ENCODE measurements at places on chromosomes 7 and 10.

DNA sequence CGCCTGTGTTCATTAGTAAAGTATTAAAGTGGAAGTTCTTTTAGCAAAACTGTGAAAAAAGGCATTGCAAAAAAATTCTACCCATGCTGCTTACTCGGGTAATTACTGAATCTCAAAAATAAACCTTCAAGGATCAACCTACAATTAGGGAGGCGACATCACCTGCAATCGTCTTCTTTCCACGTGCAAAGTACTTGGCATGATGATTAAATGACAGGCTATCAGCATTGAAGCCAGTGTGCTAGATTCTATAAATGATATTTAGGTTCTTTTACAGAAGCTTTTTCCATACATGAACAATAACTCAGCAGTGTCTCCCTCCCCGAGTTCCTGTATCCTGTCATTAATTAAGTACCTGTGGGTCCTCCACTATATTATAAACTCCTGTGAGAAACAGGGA is 105.8 kb downstream of the SFMBT2 start:
- no peak for DNase-seq

DNA sequence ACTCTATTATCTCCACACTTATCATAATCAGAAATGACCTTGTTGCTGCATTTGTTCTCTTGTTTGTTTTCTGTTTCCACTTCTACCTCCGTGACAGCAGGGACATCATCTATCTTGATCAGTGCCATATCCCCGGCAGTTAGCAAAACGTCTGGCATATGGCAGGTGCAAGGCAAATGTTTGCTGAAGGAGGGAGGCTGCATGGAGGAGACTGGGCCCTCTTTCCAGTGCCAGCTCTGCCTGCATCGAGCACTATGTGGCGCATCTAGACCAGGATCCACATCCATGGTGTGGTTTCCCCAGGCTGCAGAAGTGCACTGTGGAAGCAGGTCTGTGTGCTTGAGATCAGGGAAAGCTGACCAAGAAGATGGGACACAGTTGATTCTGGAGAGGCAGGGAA is 181.2 kb downstream of the KCNMA1 start:
- DNase-seq = no peak

DNA sequence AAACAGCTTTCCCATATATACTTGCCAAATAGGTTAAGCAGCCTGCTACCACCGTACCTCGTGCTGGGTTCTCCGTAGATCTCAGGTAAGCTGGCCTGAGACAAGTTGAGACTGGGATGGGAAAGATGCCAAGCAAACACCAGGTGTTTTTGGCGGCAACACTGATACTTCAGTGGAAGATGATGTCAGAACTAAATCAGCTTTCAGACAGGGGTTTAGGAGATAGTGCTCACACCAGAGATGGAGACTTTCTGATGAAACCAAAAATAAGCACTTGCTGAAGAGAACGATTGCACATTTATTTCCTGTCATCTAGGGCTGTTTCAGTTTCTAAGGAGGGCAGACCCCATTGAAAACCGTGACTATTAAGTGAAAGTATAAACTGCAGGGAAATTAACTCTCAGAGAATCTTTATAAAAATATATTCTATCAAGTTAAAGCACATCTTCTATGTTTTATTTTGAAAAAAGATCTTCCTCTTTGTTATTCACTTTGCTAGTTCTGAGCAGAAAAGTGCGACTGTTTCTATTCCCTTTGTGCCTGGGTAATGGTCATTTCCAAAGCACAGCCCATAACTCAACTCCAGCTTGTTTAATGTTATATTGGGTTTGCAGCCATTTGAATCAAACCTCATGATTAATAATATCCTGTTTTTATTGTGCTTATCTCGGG is 149.9 kb downstream of the CPED1 start:
- no peak for DNase-seq

DNA sequence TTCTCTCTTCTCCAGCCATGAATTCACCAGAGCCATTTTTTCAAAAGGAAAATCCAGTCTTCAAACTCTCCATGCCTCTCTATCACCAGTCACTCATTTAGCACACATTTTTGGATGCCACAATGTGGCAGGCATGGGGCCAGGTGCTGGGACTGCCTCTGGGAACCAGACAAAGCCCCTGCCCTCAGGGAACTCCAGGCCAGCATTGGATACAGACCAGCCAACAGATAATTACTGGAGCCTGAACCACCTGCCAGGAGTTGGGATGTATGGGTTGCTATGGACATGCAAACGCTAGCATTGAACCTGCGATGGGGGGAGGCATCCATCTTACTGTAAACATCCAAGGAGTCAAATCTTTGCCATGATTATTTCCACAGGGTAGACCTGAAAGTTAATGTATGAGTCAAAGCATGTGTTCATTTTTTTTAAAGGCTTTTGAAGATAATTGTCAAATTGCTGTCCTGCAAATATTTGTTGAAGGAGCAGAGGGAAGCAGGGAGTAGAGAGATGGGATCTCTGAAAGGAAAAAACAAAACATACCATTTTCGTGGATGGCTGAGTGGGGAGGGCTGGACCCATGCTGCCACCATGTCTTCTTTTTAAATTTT is 43.2 kb downstream of the SRRM3 start:
- DNase-seq = no peak
